Uterus (tissue), 4 donors: ENCODE measurements at places on chromosomes 12 and 14. TPM values are rescaled to one million over a fixed set of nuclear protein-coding genes. Genes with fewer than 3 reads are reported as not detected.

- no peak for DNase-seq
These were observed 28.2 kb upstream of the SNAPC1 start for GRCh38 chr14:61733972-61734371.

HOXC5 gene
- 3.5 TPM for total RNA-seq

DNA sequence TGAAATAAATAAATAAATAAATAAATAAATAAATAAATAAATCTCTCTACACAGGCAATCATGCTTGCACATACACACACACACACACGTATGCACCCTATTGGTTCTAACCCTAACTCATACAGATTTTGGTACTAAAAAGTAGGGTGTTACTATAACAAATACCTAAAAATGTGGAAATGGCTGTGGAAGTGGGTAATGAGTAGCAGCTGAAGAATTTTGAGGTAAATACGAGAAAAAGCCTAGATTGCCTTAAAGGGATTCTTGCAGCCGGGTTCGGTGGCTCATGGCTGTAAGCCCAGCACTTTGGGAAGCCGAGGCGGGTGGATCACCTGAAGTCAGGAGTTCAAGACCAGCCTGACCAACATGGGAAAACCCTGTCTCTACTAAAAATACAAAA, 15.7 kb upstream of the SLC2A3 start:
- DNase-seq: no peak

DNA sequence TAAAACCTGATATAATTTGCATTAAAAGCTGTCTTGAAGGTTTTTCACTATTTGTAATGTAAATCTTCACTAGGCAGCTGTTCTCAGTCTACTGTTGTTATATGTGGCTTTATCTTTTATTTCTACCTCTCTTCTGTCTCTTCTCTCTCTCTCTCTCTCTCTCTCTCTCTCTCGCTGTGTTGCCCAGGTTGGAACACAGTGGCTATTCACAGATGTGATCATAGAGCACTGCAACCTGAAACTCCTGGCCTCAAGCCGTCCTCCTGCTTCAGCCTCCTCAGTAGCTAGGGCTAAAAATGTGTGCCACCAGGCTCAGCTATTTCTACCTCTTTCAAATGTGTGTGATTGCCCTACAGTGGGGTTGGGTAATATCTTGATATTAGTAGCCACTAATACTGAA, 21.1 kb downstream of the FUT8 start:
- DNase-seq: no peak

OAS2 gene
- total RNA-seq: 2.0 TPM

POLE2 gene
- 22.9 TPM for total RNA-seq

DNA sequence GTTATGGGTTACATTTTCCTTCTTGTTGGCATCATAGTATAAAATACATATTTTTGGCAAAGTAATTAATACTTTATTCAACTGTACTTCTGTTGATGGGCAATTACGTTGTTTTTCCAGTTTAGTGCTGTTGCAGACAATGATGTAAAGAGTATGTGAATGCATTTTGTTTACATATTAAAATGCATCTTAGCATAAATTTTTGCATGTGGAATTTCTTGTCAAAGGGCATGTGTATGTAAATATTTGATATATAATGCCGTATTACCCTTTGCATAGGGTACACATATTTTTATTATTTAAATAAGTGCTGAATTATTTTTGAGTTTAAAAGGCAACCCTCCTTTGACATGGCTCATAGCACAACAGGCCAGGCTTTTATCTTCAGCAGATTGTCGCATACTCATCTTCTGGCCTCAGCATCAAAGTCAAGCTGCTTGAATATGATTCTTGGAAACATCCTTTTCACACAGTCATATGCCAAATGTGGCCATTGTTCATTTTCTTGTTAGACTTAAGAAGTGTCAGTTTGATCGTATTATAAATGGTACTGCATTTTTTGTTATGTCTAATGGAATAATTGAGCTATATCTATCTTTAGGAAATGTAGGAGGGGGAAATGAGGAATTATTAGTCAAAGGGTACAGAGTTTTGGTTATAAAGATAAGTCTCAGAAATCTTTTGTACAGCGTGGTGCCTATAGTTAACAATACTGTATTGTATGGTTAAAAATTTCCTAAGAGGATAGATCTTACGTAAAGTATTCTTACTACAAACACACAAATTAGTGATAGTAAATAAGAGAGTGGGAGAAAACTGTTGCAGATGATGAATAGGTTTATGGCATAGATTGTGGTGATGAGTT, 138.5 kb downstream of the FUT8 start:
- DNase-seq: no peak
